D721Med (cell line): ENCODE measurements at places on chromosomes 1 and 21.

- DNase-seq, result no peak
Measured at GRCh38 chr1:58422436-58422835, 124.1 kb downstream of the OMA1 start.

DNA sequence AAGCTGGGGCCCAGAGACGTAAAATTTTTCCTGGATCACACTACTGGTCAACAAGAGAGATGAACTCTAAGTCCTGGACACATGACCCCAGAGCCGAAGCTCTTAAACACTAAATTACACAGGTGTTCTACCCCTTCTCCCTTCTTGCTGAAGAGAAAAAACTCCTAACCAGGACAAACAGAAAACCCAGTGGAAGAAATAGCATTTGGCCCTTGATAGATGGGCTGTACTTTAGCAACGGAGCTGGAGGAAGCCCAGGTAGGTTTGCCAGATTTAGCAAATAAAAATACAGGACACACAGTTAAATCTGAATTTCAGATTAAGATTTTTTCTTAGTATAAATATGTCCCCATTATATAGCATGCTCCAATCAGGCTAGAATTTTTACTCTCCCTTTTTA, 72.7 kb downstream of the DIRAS3 start:
- no peak for DNase-seq

DNA sequence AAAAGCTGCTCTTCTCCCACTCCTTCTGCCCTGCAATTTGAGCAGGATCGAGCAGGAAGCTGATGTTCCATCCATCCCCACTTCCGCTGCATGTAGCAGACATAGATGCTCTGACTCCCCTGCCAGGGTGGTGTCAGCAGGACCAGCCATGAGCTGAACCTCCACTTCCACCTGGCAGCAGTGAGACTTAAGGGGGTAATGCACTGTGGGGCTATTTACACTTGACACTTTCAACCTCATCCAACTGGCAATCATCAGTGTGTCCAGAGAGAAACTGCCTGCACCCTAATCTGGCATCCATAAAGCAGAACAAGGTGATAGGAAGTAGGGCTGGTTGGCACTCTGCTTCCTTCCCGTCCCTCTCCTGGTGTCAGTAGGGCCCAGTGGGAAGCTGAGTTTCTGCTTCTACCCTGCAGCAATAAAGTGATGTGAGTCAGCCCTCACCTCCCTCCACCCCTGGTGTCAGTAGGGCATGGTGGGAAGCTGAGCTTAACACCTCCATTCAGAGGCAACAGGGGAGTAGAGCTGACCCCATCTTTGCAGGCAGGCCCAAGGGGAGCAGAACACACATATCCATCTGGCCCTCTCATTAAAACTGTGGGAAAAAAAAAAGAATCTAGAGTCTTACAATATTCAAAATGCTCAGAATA, 272.3 kb downstream of the PTPRU start:
- no peak for DNase-seq

DNA sequence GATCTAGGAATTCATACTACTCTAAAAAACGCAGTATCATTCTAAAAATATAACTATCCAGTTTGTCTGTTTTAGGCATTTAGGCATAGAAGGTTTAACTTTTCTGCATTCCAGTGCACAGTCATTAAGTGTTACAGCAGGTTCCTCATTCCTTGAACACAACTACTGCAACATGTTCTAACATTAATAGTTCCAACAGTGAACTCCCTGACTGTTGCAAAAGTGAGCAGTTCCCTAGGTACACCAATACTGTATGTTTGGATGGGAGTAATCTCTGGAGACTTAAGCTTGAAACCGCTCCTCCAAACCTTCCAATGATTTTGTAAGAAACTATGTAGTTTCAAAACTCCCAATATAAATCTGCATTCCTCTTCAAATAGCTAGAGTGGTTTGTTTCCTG, 46.2 kb downstream of the UCHL5 start:
- DNase-seq, result no peak

GRCh38 chr1:119729044-119729443, 17.3 kb downstream of the PHGDH start:
- no peak for DNase-seq

DNA sequence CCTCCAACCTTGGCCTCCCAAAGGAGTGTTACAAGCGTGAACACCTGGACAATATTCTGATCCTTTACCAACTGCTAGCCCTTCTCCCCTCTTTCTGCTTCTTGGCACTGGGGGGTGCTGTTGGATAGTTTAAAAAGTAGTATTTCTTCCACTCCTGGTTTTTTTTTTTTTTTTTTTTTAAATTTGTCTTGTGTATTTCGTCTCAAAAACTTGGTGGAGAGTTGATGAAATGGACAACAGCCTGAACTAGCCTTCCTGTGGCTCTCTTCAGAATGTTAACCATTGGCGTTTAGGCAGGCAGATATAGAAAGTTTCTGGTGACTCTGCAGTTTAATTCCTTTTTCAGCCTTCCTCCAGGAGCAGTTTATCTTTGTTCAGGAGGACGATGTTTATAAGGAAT, 69.7 kb upstream of the USP24 start:
- DNase-seq, result no peak

DNA sequence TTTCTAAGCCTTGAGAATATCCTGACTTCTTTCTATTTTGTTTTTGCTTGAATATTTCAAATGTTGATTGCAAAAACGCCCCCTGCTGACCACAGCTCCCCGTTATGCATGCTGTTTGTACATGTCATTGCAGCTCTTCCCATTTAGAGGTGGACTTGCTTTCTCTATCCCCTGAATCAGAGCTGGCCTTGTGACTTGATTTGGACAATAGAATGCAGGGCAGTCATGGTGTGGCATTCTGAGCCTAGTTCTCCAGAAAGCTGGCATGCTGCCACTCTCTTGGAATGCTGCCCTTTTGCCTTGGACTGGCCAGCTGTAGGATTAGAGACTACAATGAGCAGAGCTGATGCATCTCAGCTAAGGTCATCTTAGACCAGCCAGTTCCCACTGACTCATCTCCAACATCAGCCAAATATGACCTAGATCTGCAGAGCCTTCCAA, 1561.5 kb downstream of the MRPL39 start:
- no peak for DNase-seq

- DNase-seq, result no peak
Measured at GRCh38 chr1:3924825-3925220, 24.8 kb upstream of the C1orf174 start.

- DNase-seq, result no peak
Measured at GRCh38 chr21:46058431-46059145, 39.3 kb upstream of the COL6A2 start.

- no peak for DNase-seq
Measured at GRCh38 chr1:113242481-113242880, 147.8 kb upstream of the MAGI3 start.

- DNase-seq, result no peak
Measured at GRCh38 chr1:160883581-160884513, 1.1 kb downstream of the ITLN1 start.

- no peak for DNase-seq
Measured at GRCh38 chr1:221562542-221563475, 179.1 kb downstream of the DUSP10 start.

GRCh38 chr21:42975886-42976608, 1.7 kb downstream of the PKNOX1 start:
- DNase-seq, result no peak

- no peak for DNase-seq
Measured at GRCh38 chr1:112666946-112667345, 7.5 kb upstream of the MOV10 start.

- no peak for DNase-seq
Measured at GRCh38 chr1:161691846-161692245, 15.2 kb upstream of the FCRLA start.

DNA sequence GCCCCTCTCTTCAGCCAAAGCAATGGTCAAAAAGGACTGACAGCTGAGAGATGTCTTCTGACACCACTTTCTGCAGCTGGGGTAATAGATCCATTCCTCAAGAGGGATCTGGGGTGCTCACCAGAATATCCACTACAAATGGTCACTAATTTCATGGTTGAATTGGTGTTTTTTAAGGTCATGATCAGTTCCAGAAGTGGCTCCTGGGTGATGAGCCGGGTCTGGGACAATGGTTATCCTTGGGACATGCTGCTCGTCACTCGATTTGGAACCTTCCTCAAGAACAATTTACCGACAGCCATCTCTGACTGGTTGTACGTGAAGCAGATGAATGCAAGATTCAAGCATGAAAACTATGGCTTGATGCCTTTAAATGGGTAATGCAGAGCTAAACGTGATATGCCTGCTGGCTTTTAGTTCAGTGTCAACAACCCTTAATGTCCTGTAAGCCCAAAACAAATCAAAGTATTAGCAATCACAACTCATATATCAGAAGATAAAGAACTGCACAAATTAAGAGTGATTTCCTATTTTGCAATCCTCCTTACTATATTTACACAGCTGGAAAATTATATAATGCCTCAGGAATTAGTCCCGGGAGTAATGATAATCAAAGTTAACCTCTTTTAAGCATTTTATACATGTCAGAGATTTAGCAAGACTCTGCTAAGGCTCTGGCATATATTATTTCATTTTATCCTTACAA, 20.1 kb downstream of the FMO3 start:
- DNase-seq, result no peak

- DNase-seq, result no peak
Measured at GRCh38 chr1:23867542-23867894, 572 bp downstream of the FUCA1 start.

- DNase-seq, result no peak
Measured at GRCh38 chr1:225597926-225598575, 54.9 kb downstream of the ENAH start.

DNA sequence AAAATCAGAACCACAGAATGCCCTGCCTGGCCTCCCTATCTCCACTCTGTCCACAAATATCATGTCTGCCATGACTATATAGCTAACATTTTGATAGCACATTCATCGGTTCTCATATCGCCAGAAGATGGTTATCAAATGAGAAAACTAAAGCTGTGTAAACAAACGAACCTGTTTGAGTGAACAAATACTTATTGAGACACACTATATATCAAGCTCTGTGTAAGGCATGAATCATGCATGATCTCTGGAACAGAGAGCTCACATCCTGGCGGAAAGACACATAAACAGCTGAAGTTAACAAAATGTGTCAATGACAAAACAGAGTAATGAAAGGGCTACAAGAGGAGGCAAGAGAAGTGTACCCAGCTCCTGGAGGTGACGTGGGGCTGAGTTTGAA, 13.1 kb downstream of the KCND3 start:
- DNase-seq, result no peak

DNA sequence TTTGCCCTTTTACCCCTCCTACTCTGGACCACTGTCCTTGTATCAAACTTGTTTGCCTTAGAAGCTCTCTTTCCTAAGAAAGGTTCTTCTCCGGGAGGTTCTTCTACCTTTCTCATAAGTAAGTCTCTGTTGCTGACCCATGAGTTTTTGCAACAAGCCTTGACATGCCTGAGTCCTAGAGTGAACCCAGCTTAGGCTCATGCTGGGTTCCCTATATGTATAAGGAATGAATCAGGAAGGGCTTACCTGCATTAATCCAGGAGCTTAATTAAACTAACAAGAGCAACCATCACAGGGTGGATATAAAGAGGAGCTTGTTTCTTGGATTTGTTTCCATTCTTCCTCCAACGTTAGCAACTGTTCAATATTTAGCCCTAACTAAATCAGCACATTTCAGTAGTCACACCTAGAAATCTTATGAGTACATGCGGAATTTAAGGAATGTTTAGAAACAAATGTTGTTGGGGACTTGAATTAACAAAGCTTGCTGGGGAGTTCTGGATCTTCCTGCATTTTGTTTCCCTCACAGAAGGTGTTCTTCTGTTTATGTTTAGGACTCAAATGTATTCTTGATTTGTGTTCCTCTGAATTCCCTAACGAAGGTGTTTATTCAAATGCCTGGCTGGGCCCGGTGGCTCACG, 64.3 kb upstream of the RAB3GAP2 start:
- no peak for DNase-seq

DNA sequence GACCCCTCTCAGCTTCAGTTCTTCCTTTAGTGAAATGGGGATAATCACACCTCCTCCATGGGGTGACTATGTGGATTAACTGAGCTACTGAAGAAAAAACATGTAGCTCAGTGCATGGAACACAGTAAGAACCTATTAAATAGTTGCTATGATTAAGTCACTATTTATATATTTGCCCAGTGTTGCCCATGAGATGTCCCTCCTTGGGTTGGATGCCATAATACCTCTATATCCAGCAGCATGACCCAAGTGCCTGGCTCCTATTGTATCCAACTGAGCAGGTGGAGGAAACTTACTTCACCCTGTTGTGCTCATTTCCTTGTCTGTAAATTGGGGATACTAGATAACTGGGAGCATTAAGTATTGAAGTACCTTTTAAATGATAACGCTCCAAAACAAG, 47.1 kb upstream of the CYP2J2 start:
- no peak for DNase-seq

DNA sequence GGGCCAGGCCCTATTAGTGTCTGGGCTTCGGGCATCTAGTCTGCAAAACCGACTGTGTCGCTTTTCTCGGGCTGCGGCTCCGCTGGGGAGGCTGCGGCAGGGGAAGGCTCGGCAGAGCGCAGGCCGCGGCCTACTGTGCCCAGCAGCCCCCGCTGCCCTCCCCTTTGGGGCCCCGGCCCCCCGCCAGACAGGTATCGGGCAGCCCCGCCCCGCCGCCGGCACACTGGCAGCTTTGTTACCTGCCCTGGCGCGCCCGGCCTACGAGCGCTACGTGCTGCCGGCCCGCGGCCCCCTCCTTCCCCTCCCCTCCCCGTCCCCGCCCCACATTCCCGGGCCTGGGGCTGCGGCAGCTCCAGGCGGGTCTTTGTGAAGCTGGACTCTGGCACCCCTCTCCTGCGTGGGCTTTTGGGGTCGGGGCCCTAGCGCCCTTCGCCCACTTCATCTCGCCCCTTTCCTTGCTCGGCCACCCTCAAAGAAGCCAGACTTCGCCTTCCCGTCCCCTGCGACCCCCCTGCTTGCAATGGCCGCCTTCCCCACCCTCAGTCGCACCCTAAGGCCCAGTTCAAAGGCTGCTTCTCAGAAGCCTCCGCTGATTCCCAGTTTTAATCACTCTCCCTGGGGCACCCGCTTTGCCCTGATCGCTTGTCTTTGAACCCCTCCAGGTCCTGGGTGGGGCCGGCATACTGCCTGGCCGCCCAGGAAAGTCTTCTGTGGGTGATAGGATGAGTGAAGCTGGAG, 48.9 kb upstream of the SLC2A1 start:
- no peak for DNase-seq

- DNase-seq, result no peak
Measured at GRCh38 chr1:43197343-43198127, 25.4 kb downstream of the CFAP57 start.
